Mammary microvascular endothelial cell (primary cell): ENCODE measurements at places on chromosomes 5 and 9. TPM values are rescaled to one million over a fixed set of nuclear protein-coding genes. Genes with fewer than 3 reads are reported as not detected.

The ZNF618 gene
- total RNA-seq, result 11.8 and 14.4 TPM in 2 replicates

The EPB41L4B gene
- 0.13 and 0.39 TPM in 2 replicates for total RNA-seq

The FBN2 gene
- total RNA-seq, result 1.4 and 1.7 TPM in 2 replicates

The BTNL3 gene
- total RNA-seq, result not detected in 2 replicates

The ANKRD20A1 gene
- total RNA-seq, result not detected in 2 replicates
